ENCODE measurements at places on chromosomes 2 and 18.
A peak's percentile ranks its signal among the peaks of the same experiment; 100 is the strongest.

- no peak for DNase-seq
Measured at GRCh38 chr2:136134126-136134525, 16.2 kb upstream of the CXCR4 start.

GRCh38 chr18:65753520-65753919 is 2.7 kb downstream of the CDH7 start:
- DNase-seq, result peak; percentile 95

DNA sequence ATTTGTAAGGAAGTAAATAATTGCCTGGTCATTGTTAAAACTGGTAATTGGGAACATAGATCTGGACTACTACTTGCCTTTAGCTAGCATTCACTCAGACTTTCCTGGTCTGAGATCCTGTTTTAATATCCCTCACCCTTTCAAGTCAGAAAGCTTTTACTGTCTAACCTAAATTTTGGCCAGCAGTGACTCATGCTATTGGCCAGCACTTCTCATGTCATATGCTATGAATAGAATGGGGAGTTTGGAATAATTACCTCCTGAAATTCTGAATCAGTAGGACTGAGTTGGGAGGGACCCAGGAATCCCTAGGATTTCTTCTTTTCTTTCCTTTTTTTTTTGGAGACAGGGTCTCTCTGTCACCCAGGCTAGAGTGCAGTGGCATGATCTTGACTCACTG is 19.3 kb downstream of the STK36 start:
- DNase-seq, result no peak

DNA sequence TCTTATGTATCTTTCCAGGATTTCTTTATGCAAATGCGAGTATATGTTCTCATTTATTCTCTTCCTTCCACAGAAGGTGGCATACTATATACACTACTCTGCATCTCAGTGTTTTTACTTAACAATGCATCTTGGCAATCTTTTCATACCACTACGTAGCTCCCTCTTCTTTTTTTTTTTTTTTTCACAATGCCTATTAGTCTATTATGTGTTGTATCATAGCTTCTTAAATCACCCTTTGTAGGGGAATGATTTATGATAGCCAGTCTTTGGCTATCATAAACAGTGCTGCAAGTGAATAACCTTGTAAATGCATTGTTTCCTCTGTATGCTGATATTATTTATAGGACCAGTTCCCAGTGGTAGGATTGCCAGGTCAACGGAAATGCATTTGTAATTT is 204.2 kb downstream of the BABAM2 start:
- no peak for DNase-seq

- no peak for DNase-seq
Measured at GRCh38 chr2:161138429-161138828, 21.8 kb upstream of the TANK start.

- no peak for DNase-seq
Measured at GRCh38 chr2:68992933-68993332, 18.5 kb downstream of the GKN1 start.

DNA sequence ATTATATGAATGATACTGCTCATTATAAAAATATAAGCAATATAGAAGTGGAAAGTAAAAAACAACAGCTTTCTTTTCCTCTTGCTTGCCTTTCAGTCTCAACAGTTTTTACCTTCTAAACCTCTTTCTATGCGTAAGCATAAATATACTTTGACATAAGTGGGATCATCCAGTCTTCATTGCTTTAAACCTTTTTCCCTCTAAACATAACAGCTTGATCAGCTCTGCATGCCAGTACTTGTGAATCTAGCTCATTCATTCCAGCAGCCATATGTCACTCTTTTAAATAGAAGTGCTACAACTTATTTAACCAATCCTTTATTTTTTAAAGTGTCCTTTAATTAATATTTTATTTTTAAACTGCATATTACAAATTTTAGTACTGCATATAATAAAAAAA is 88.1 kb downstream of the TTC27 start:
- no peak for DNase-seq

DNA sequence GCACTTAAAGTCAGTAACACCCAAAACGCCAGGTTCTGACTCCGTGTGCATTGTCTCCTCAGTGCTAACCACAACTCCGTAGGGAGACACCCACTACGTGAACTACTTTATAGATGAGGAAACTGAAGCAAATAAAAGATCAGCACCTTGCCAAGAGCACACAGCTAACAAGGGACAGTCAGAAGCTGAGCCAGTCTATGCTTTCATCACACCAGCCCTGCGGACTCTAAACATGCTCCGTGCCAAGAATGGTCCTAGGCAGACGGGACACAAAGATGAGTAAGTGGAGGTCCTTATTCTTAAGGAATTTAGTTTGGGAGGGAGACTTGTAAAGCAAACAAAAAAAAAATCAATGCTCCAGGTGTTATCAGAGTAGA is 9.6 kb downstream of the MBOAT2 start:
- no peak for DNase-seq

DNA sequence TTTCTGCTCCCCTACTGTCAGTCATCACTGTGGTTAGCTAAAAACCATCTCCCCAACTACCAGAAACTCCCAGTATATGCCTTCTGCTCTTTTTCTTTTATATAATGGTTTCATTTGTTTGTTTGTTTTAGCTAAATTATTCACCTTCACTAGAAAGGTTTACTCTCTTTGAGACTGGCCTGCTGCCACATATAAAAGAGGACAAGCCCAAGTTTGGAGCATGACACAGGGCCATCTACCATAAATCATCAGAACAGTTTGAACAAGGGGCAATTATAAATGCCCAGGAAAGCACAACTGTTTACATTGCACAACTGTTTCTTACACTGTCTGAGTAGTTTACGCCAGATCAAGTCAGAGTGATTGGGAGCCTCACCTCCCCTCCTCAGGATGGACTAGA is 471.0 kb upstream of the PIK3C3 start:
- DNase-seq, result no peak

DNA sequence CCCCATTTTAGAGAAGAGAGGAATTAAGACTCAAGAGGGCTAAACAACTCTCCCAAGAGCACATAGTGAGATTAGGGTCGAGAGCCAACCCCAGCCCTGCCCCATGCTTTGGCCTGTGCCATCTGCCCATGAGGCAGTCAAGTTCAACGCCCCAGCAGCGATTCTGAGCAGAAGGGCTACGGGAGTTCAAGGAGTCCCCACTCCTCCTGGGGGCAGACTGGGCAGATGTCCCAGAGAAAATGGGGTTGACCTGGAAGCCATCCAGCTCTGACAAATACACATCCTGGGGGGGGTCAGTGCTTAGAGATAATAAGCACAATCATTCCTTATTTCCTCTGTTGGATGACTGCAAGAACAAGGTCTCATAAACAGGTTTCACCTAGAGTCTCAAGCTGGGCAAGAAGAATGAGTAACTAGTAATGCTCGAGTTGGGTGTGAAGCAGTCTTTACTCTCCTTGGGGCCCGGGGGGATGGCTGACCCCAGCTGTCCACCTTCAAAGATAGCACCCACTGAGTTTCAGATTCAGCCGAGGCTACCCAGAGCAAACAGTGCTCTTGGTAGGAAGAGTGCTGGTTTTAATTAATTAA is 716.4 kb downstream of the RNF144A start:
- DNase-seq, result no peak

GRCh38 chr18:28637897-28638296 is 461.0 kb upstream of the CDH2 start:
- peak; percentile 13 for DNase-seq

DNA sequence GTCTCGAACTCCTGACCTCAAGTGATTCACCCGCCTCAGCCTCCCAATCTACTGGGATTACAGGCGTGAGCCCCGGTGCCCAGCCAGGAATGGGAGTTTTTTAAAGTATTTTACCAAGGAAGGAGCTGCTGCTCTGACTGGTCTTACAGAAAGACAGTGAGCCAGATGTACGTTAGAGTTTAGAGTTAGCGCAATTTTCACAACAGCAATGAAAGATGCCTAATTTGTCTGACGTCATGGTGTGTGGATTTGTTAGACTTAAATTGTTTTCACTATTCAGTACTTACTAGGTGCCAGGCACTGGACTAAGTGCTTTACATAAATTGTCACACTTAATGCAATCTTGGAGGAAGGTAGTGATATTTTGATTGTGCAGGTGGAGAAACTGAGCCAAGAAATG is 12.4 kb upstream of the RPL37A start:
- no peak for DNase-seq

GRCh38 chr2:197149546-197149945 is 161.0 kb downstream of the ANKRD44 start:
- DNase-seq, result no peak

DNA sequence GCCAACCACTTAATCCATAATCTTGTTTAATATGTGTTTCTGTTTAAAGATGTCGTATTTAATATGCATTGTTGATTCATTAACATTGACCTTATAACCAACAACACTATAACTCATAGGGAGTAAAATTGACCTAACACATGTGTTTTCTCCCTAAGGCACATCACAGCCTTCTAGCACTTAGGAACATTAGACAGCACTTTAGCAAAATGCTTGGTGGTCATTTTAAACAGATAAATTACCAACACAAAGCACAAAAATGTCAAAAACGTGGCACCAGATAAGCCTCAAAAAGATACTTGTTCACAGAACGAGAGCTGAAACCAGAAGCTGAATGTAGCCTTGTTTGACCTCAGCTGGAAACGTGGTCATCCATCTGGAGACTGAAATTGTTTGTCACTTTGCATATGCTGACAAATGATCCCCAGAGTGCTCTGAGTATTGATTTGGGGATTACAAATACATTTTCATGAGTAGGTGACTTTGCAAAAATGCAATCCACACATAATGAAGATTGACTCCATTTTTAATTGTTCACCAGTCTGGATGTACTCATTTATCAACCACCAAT is 139.2 kb downstream of the CCDC102B start:
- DNase-seq, result peak; percentile 38

DNA sequence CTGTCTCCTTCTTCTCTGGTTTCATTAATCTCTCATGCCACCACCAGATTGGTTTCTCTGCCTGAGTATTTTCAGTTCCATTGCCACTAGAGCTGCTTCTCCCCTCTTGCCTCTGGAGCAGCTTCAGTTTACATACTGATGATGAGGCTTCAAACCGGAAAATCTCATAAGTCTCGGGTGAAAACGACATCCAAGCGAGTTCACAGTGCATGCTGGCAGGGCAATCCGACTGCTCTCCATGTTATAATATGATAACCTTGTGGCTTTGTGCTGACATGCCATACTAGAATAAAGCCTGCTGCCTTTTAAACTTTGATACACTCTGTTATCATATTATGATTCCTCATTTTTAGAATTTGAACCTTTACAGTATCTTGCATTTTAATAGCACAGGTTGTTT is 153.5 kb downstream of the PRPF40A start:
- DNase-seq, result no peak

GRCh38 chr2:11389551-11390398 is 45.3 kb upstream of the ROCK2 start:
- DNase-seq, result no peak

GRCh38 chr2:174681099-174682006 is 82.9 kb downstream of the CHRNA1 start:
- peak; percentile 63 for DNase-seq

- peak; percentile 39 for DNase-seq
Measured at GRCh38 chr18:49250816-49251388, 209.5 kb downstream of the DYM start.

DNA sequence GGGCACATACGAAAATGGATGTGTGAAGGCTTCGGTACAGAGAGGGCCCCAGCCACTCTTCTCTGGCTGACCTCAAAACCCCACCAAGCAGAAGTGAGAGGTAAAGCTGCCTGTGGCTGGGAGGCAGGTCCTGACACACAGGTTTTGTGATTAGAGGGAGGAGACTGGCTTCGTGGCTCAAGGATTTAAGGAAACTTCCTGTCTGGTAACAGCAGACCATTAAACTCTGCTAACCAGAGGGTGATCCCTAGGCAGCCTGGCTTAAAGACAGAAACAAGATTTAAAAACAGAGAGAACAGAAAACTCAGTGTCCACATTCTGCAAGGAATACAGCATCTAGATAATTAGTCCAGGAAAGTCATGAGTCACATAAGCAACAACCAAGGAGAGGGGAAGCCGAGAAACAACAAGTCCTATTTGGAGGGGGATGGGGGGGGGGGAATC is 101.9 kb downstream of the NFATC1 start:
- no peak for DNase-seq

GRCh38 chr18:2983296-2983695 is 29.6 kb downstream of the LPIN2 start:
- DNase-seq, result no peak

DNA sequence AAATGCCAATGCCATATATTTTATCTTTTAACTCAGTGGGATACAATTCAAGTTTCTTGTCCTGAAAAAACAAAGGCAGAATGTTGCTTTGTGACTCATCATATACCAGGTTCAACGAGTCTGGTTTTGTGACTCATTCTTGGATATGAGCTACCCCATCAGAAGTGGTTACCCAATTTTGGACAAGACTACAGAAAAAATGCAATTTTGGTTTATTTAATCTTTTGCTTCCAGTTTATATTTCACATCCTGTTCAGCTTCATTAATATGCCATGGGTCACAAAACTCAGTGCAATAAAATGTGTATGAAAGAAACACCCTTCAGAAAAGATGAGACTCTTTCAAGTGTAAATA is 25.0 kb downstream of the FN1 start:
- DNase-seq, result peak; percentile 45

GRCh38 chr2:231854616-231855125 is 68.4 kb downstream of the COPS7B start:
- no peak for DNase-seq

DNA sequence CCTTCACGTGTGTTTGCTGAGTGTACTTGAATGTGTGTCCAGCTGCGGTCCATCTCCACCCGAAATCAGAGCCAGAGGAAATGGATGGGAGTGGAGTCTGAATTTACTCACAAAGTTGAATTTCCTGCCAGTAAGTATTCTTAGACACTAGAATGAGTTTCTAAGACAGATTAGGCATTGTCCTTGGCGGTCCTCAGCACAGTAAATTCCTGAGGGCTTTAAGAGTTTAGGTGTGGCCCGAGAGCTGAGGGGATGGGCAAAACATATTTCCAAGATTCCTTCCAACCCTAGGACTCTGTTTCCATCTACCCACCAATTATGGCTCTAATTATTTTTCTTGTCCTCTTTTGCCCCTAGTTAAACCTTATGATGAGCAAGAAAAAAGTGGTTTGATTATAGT is 90.3 kb upstream of the PHLPP1 start:
- no peak for DNase-seq

GRCh38 chr2:182018218-182018617 is 32.6 kb downstream of the PPP1R1C start:
- no peak for DNase-seq

GRCh38 chr2:106758901-106759497 is 127.0 kb downstream of the ST6GAL2 start:
- DNase-seq, result no peak

GRCh38 chr2:23347471-23348092 is 37.4 kb upstream of the KLHL29 start:
- DNase-seq, result no peak

GRCh38 chr2:14587119-14587518 is 45.4 kb upstream of the LRATD1 start:
- DNase-seq, result no peak

Measured in DMS53 (cell line).